ENCODE measurements at places on chromosomes 3 and 15. TPM values are rescaled to one million over a fixed set of nuclear protein-coding genes. Genes with fewer than 3 reads are reported as not detected.

Gene GASK1A
- 3.2 TPM for total RNA-seq

Gene LRRC34
- total RNA-seq: not detected

Gene KLHL40
- not detected for total RNA-seq

GRCh38 chr15:59298225-59298853 is 74.3 kb downstream of the MYO1E start:
- no peak overlapping the region for H3K4me3 ChIP-seq
- H3K27me3 ChIP-seq: no peaks in the 10 kb centered on the region
- DNase-seq: no peak
- no peaks in the 10 kb centered on the region for H3K36me3 ChIP-seq
- peak overlapping the region; percentile 45 for H3K27ac ChIP-seq
- H3K4me1 ChIP-seq: peaks cover 31% of the 10 kb centered on the region

Gene PEX5L
- total RNA-seq: not detected

DNA sequence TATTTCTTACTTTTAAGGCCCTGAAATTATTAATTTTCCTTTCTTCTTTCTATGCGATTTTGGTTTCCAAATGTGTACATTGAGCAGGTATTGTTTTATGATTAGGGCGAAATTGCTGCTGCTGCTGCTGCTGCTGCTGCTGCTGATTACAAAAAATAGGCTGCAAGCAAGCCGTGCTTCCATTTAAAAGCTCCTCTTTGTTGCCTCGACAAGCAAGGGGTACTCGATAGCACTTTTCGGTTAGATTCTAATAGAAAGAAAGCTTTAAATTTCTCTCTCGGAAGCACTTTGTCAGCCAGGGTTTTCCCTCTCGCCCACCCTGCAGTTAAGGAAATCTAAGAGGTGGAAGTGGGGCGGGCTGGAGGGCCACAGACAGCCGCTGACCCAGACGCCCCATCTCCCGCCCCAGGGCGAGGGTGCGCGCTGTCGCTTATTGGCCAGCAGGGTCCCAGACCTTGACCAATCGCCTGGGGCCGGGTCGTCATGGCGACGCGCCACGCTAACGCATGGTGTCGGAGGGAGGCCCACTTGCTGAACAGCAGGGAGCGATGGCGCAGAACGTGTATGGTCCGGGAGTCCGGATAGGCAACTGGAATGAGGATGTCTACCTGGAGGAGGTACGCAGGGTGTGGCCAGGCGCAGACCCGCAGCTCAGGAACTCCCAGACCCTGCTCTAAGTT is at the start of gene CFAP161:
CFAP161 (plus strand) TSS at position 489 of the 680 bp plus-strand sequence; CDS start at position 549, 60 bp downstream.
- no peaks in the 10 kb centered on the region for H3K27me3 ChIP-seq
- no peak within 1 kb of the TSS for H3K27ac ChIP-seq
- H3K36me3 ChIP-seq: no peaks in the 10 kb centered on the region
- H3K4me1 ChIP-seq: peaks cover 5% of the 10 kb centered on the region

DNA sequence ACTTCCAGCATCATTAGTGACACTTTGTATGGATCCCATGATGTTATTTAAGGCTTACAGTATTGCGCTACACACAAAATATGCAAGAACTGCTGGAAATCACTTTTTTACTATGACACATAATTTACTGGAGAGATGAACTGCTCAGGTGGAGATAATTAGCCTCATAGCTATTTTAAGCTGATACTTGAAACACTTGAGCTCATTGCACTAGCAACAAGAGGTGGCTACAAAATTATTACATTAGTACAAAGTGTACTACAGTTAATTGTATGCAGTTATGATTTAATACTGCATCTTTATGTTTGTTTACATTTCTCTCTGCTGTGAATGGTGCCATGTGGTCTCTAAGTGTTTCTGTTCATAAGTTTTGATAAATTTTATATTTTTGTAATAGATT is 6.5 kb upstream of the LZTFL1 start:
- no peak for DNase-seq
- H3K27me3 ChIP-seq: no peaks in the 10 kb centered on the region
- H3K36me3 ChIP-seq: no peaks in the 10 kb centered on the region

- H3K36me3 ChIP-seq: no peaks in the 10 kb centered on the region
- H3K4me3 ChIP-seq: no peak overlapping the region
- H3K4me1 ChIP-seq: no peaks in the 10 kb centered on the region
- no peak overlapping the region for H3K27ac ChIP-seq
- no peaks in the 10 kb centered on the region for H3K27me3 ChIP-seq
These were observed 405.6 kb downstream of the NTRK3 start for GRCh38 chr15:87850916-87851315.

Gene GPR176
- 1.1 TPM for total RNA-seq

DNA sequence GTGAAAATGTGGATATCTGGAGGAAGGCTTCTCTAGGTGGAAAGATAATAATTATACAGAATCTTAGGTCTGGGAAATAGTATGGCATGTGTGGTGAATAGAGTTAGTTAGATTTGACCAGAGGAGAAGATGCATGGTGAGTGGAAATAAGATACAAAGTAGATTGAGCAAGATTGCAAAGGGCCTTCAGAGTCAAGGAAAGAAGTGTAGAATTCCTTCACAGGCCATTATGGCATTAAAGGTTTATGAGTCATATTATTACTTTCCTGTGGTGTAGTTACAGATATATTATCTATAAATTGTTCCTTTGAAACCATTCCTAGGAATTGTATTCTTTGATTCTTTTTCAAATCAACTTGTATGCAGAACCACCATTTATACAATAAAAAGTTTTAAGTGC is 660.3 kb downstream of the SI start:
- H3K4me3 ChIP-seq: no peak overlapping the region
- H3K4me1 ChIP-seq: no peaks in the 10 kb centered on the region
- H3K36me3 ChIP-seq: no peaks in the 10 kb centered on the region
- DNase-seq: no peak

Gene CSPG4
- 5.6 TPM for total RNA-seq

GRCh38 chr15:83293201-83293600 is 8.7 kb upstream of the BNC1 start:
- no peaks in the 10 kb centered on the region for H3K36me3 ChIP-seq
- no peak for DNase-seq
- peaks cover 36% of the 10 kb centered on the region for H3K27me3 ChIP-seq
- peaks cover 39% of the 10 kb centered on the region for H3K4me1 ChIP-seq

DNA sequence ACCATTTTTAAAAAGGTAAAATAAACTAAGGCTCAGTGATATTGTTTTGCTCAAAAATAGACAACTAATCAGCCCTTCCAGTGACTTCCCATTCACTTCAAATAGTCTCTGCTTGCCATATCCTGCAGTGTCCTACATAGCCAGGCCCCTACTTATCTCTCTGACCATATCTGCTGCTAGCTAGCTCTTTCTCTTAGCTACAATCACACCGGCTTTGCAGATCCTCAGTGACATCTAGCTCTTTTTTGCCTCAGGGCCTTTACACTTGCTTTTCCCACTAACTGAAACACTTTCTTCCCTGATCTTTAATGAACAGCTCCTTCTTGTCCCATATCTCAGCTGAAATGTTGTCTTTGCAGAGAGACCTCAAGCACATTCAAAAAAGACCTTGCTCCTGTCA is 161.3 kb downstream of the IL5RA start:
- H3K4me3 ChIP-seq: no peak overlapping the region
- H3K27ac ChIP-seq: no peak overlapping the region
- DNase-seq: no peak
- no peaks in the 10 kb centered on the region for H3K4me1 ChIP-seq
- no peaks in the 10 kb centered on the region for H3K27me3 ChIP-seq

DNA sequence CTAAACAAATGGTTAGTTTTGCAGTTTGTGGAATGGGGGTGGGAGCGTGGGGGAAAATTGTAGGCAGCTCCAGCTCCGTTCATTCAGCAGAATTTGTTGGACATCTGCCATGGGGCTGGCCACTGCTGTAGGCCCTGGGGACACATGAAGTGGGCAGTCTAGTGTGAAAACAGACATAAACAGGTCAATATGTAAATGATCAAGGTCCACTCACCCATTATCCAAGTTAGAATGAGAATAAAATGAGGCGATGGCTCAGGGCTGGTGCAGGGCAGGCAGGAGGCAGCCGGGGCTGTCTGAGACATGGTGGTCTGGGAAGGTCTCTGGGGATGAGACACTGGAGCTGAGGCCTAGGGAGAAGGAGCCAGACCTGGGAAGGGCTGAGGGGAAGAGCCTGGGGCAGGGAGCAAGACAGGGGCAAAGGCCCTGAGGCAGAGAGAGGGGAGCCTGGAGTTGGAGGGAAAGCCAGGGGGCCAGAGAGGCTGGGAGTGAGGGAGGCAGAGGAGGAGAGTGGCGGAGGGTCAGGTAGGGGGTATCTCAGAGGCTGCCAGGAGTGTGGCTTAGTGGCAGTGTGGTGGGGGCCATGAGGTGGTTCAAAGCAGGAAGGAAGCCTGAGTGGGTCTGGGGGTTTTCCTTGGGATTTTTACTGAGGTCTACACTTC is 6.2 kb upstream of the SLC6A6 start:
- no peak overlapping the region for H3K4me3 ChIP-seq
- DNase-seq: no peak
- no peaks in the 10 kb centered on the region for H3K27me3 ChIP-seq
- H3K27ac ChIP-seq: no peak overlapping the region
- no peaks in the 10 kb centered on the region for H3K4me1 ChIP-seq

DNA sequence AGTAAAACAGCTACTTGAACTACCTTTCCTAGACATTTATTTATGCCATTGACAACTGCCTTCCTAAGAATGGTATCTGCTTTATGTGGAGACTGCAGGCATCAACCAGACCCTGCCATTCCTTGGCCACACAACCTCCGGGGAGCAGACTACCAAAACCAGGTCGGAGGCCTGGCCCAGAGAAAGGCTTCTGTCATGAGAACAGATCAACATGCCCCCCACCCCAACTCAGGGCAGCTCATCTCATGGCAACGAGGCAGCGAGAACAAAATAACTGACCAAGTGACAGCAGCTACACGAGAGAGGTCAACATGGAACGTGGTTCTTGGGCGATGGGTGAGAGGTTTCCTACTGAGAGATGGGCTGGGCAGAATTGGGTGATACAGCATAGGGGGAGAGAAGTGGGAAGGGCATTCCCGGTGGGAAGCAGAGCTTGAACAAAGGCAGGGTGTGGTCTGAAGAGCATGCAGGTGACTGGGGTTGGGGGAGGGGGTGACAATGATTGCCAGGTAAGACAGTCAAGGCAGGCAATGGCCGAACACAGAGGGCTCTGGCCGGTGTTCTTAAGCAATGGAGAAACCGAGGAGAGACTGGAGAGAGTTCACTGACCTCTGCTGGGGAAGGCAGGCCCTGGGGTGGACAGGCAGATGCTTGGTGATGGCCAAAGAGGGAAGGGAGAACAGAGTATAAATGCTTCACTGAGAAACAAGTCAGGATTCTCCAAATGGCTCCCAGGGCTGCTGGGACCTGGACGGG is 33.9 kb downstream of the CCDC12 start:
- DNase-seq: no peak
- H3K4me3 ChIP-seq: no peak overlapping the region
- H3K27me3 ChIP-seq: no peaks in the 10 kb centered on the region
- H3K4me1 ChIP-seq: peaks cover 55% of the 10 kb centered on the region

DNA sequence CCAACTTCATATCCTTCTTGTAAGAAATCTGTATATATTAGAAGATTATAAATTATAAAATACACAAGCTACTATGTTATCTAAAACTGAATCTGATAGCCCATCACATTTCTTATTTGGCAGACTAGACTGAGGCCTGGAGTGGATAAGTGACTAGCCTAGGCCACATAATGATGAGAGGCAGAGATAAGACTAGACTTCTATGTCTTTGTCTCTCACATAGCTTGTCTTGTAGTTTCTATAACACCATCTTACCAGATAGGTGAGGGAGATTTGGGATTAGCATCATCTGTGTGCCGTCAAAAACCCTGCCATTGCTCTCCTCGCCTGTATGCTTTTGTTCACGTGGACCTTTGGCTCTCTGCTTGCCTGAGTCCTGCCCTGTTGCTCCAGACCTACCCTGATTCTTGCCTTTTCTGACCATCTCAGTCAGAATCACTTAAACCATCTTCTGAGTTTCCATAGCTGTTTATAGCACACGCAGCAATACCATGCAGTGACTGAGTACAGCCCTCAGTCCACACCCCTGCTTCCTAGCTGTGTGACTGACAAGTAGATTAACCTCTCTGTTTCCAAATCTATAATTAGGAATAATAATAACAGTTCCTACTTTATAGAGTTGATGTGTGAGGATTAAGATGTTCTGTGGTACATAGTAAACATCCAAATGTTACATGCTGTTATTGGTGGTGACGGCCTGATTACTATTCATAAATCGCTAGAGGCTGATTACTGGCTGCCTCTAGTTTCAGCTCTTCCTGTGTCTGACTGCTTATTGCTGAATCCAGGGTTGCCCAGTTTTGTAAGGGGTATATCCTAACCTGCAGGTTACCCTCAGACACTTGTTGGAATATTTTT is 49.7 kb downstream of the PDE8A start:
- no peaks in the 10 kb centered on the region for H3K36me3 ChIP-seq
- peaks cover 49% of the 10 kb centered on the region for H3K4me1 ChIP-seq
- no peak overlapping the region for H3K4me3 ChIP-seq
- DNase-seq: no peak
- H3K27ac ChIP-seq: no peak overlapping the region

DNA sequence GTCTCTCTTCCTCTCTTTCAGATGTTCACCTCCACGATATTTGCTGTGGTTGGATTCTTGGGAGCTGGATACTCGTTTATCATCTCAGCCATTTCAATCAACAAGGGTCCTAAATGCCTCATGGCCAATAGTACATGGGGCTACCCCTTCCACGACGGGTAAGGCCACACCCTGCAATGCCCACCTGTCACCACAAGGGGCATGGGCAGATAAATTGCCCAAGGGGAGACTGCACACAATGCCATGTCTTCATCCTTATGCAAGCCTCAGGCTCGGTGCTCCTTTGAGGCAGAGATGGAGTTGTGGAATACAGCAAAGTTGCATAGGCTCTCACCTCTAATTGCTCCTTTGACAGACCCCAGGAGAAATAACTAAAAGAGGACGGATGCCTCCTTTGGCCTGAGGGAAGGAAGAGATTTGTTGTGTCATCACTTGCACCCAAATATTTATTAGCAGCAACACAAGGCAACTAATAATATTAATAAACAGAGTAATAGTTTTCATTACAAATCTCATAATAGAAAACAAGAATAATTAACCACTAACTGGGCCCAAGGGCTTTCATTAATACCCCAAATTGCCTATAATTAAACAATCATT is 13.2 kb downstream of the TM4SF4 start:
- H3K4me1 ChIP-seq: peaks cover 6% of the 10 kb centered on the region
- H3K27me3 ChIP-seq: no peaks in the 10 kb centered on the region
- H3K27ac ChIP-seq: no peak overlapping the region
- DNase-seq: no peak
- no peak overlapping the region for H3K4me3 ChIP-seq

GRCh38 chr3:184636741-184637316 is 75.0 kb downstream of the MAGEF1 start:
- H3K27me3 ChIP-seq: no peaks in the 10 kb centered on the region
- DNase-seq: no peak
- no peak overlapping the region for H3K27ac ChIP-seq
- peaks cover 7% of the 10 kb centered on the region for H3K4me1 ChIP-seq

DNA sequence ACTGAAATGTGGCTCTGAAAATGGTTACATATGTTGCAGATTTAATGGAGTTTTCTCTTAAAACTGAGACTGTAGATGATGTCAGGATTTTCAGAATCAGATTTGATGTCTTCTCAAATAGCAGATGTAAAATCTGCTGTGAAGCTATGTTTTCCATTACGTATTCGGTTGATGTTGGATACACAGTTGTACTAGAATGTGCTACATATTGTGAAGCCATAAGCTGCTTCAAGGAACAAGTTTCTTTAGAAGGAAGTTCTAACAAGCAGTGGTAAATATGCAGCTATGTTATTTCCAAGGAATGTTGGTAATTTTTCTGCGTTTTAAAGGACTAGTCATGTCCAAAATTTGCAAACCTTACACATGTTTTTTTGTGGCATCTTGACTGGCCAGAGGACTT is 197.7 kb downstream of the RBMS3 start:
- H3K4me3 ChIP-seq: no peak overlapping the region
- no peaks in the 10 kb centered on the region for H3K4me1 ChIP-seq
- no peaks in the 10 kb centered on the region for H3K27me3 ChIP-seq
- H3K27ac ChIP-seq: no peak overlapping the region
- no peak for DNase-seq
- no peaks in the 10 kb centered on the region for H3K36me3 ChIP-seq

Data from esophagus squamous epithelium (tissue), 5 donors.